ENCODE measurements at places on chromosomes 11 and 22.

DNA sequence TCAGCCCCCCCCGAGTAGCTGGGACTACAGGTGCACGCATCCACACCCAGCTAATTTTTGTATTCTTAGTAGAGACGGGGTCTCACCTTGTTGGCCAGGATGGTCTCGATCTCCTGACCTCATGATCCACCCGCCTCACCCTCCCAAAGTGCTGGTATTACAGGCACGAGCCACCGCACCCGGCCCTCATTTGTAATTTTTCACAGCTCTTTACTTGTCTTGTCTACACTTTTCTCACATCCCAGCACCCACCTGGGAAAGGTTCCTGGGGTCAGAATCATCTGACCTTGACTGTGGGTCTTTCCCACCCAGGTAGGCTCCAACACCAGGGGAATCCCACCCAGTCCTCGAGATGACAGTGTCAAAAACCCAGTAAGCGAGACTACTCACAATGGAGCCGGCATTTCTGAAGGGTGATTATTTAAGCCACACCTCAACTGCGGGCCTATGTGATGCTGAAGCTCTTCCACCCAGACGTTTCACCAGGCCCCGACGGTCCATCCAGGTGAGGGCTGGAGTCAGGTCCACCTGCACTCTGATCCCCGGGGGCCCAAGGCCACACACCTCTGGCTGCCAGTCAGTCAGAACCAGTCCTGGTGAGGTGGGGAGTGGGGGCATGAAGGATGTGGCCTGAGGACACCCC, 23.4 kb downstream of the CELSR1 start:
- DNase-seq = no peak

- DNase-seq = no peak
These were observed 12.5 kb upstream of the MRPL16 start for GRCh38 chr11:59822989-59823566.

- no peak for DNase-seq
These were observed 46.1 kb upstream of the RFPL3 start for GRCh38 chr22:32311551-32312071.

DNA sequence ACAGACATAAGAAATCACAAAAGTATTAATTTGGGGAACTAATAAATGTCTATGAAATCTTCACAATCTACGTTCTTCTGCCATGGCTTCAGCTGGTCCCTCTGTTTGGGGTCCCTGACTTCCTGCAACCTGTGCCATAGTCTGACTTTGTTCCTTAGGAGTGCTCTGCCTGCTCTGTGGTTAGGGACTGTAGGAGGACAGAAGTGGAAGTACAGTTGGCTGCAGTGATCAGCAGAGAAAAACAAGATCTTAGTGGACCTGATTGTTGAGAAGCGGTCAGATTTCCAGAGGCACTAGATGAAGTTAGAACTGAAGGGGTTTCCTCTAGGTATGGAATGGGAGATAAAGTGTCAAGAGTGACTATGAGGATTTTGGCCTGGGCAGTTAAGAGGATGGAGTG, 80.6 kb downstream of the PPP6R3 start:
- DNase-seq = no peak

- DNase-seq = no peak
These were observed 720 bp downstream of the PACS1 start for GRCh38 chr11:66070604-66071380.

- DNase-seq = no peak
These were observed 212.6 kb upstream of the NAV2 start for GRCh38 chr11:19499999-19500398.

GRCh38 chr11:42840176-42840829, 471.5 kb upstream of the API5 start:
- DNase-seq = no peak

- DNase-seq = no peak
These were observed 4.7 kb downstream of the OR5AP2 start for GRCh38 chr11:56637500-56637899.

- DNase-seq = no peak
These were observed 125.1 kb downstream of the TIMP3 start for GRCh38 chr22:32926600-32926999.

DNA sequence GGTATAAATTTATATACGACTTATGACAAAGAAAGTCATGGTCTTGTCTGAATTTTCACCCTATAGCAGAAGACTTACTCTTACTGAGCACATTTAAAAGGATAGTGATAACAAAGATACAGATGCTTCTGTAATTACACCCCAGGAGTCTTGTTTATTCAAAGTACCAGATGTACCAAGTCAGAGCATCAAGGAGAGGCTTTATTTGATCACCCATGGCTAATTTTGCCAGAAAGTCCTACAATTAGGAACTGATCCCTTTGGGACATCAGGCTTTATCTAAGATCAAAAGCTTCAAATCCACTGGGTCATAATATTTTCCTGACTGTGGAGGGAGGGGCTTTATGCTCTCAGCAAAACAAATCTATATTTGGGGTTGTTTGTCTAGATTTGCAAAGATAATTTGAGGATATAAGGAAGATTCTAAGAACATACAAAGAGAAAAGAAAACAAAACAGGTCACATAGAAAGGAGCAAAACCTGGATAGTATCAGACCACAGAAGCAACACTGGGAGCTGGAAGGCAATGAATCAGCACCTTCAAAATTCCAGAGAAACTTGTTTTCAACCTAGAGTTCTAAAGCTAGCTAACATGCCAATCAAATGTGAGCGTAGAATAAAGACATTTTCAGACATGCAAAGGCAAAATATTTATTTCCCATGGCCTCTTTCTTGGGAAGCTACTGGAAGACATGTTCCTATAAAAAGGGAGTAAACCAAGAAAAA, 124.8 kb upstream of the CSNK2A3 start:
- DNase-seq = no peak

GRCh38 chr11:126544108-126545056, 188.9 kb downstream of the ST3GAL4 start:
- DNase-seq = no peak

DNA sequence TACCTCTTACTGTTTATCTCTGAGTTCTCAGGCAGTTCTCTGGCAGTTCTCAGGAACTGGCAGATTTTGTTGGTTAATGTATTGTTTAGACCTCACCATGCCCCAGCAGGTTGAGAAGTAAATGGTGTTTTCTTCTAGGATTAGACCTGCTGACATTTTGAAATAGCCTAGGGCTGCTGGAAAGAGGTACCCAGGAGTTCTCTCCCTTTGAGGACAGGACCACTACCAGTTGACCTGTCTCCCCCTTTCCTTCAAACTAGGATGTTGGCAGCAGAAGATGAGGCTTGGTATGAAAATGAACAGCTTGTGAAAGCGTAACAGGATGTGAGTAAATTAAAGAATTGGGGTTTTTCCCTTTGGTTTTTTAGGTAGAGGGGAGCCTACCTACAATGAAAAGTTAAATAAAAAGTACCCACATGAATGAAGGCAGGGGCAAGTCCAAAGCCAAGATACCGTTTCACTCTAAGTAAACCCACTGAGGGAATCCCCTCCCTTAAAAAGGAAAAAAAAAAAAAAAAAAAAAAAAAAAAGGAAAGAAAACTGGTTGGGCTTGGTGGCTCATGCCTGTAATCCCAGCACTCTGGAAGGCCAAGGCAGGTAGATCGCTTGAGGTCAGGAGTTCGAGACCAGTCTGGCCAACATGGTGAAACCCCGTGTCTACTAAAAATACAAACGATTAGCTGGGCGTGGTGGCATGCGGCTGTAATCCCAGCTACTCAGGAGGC, 96.2 kb downstream of the PDHX start:
- no peak for DNase-seq

- DNase-seq = no peak
These were observed 124.6 kb downstream of the PHF21B start for GRCh38 chr22:44884968-44885805.

DNA sequence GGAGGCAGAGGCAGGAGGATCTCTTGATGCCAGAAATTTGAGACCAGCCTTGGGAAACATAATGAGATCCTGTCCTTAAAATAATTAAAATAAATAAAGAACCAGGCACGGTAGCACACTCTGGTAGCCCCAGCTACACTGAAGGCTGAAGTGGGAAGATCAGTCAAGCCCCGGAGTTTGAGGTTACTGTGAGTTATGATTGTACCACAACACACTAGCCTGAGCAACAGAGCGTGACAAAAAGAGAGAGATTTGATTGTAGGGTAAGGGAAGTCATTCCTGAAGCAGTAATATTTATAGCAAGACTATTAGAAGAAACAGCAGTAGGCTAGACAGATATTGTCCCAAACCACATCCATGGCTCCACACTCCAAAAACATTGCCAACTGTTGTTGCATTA, 1408.4 kb upstream of the TENM4 start:
- no peak for DNase-seq

GRCh38 chr11:73157101-73158010, 15.2 kb upstream of the FCHSD2 start:
- DNase-seq = no peak

- DNase-seq = peak; percentile 49
These were observed 4.9 kb upstream of the CELSR1 start for GRCh38 chr22:46542011-46542985.

DNA sequence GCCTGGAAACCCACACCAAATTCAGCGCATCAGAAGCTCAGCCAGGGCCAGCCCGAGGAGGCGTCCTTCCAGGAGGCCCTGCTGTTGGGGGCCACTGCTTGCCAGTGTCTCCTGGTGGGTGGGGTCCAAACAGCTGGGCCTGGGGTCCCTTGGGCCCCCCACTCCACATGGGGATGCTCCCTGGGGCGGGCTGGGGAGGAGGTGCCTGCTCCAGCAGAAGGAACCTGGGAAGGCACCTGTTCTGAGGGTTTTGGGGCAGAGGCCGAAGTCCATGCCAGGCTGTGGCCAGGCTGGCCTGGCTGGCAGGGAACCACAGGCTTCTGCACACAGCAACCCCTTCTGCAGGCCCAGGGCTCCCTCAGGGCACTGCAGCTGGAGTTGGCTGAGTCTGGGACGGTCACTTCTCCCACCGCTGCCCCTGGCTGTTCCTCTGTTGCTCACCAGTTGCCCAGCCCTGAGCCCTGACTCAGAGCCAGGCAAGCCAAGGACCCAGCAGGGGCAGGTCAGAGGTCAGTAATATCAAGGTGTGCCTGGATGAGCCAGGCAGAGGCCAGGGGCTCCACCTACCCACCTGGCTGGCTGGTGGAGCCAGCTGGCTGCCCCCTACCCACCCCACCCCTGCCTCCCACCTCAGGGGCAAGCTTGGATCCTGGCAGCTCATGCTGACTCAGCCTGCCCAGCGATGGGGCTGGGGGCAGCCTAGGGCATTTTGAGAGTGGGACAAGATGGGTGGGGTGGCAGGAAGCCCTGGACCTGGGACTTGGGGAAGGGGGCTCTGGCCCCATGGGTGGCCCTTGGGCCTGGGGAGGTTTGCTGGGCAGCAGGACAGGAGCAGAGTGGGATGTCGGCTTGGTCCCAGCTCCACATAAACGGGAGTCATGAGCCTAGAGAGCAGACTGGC, 12.0 kb upstream of the PHLDA2 start:
- DNase-seq = no peak

- no peak for DNase-seq
These were observed 4.9 kb downstream of the TSKU start for GRCh38 chr11:76787911-76788596.

DNA sequence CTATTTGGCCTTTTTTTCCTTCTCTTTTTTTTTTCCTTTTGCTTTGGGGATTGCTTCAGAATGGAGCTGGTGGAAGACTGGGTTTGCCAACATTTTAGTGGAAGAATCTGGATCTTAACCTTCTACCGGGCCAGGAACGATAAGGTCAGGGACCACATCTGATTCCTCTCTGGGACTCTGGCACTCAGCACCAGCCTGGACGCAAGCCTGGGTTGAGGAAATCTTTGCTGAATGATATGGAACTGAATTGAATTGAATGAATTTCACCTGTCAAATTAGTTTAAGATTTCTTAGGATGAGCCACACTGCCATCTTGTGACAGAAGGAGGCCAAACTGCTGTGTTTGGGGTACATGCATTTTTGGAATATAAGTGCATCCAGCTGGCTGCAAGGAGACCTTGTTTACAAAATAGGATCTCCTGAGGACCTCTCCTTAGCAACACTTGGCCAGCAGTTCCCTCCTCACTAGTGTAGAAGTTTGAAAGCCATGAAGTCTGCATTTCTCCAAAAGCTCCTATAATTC, 30.4 kb downstream of the TPBGL start:
- no peak for DNase-seq

GRCh38 chr22:40603088-40603605, 33.4 kb downstream of the MRTFA start:
- DNase-seq = no peak

DNA sequence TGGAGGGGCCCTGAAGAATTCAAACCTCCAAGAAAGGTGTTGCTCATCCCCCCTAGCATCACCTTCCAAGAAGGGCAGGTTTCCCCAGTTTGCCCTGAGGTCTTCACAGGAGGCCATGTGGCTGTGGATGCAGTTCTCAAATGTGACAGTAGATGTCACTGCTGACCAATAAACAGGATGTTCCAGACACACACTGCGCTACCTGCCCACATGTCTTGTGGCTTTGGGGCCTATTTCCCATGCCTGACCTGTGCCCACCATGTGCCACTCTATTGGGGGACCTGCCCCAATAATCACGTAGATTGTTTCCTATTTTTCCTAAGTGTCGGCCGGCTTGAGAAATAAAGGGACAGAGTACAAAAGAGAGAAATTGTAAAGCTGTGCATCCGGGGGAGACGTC, 4.5 kb downstream of the GSTT2 start:
- no peak for DNase-seq

- DNase-seq = no peak
These were observed 192.4 kb upstream of the API5 start for GRCh38 chr11:43119275-43119970.

GRCh38 chr11:45997599-45997998, 75.1 kb downstream of the LARGE2 start:
- no peak for DNase-seq

DNA sequence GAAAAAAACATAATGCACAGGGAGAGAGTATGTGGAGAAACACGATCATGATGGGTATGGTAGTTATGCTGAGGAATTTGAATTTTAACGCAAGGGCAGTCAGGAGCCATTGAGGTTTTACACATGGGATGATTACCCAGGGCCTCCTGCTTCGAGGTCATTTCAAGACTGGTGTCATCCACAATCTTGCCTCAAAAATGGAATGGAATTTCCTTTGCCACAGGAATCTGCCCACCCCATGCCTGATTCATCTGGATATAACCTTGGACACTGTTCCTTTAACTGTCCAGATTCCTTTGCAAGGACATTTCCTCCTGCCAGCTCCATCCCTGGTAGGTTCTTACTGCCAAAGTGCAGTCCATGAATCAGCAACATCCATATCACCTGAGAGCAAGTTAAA, 655.9 kb upstream of the TENM4 start:
- DNase-seq = no peak

GRCh38 chr11:61777234-61778090, 14.9 kb downstream of the TMEM258 start:
- DNase-seq = peak; percentile 42

DNA sequence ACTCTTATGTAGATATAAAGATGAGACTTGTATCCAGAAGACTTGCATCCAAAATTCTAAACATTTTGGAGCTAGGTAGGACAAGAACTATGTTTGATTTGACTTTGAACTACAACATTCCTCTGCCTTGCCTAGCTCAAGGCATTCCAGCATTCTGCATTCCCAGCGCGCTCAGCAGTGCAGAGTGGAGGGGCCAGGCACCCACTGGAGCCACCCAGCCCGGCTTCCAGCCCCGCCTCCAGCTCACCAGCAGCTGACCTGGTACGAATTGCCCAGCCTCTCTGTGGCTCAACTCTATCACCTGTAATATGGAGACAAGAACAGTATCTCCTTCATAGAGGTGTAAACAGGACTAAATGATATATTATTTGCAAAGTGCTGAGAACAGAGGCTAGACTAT, 28.8 kb downstream of the PRDM10 start:
- no peak for DNase-seq

GRCh38 chr11:110679323-110679975, 32.8 kb downstream of the ARHGAP20 start:
- DNase-seq = no peak

- no peak for DNase-seq
These were observed 3.6 kb upstream of the CCDC117 start for GRCh38 chr22:28768701-28769393.

GRCh38 chr11:128632141-128632791, 44.9 kb upstream of the ETS1 start:
- DNase-seq = no peak

Data from stimulated activated CD8-positive, alpha-beta memory T cell treated with anti-CD3 and anti-CD28 coated beads, Interleukin-4, amount 100 ng/mL, for 1 hour (primary cell).